ENCODE measurements at places on chromosomes 3 and 15.

DNA sequence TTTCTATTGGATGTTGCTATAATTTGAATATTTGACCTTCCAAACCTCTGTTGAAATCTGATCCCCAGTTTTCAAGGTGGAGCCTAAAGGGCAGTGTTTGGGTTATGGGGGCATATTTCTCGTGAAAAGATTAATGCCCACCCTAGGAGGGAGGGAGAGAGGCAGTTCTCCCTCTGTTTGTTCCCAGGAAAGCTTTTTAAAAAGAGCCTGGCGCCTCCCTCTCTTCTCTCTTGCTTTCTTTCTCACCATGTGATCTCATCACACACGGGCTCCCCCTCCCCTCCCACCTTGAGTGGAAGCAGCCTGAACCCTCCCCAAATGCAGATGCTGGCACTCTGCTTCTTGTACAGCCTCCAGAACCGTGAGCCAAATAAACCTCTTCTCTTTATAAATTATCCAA, 12.4 kb upstream of the GABRA5 start:
- no peak for DNase-seq

- no peak for DNase-seq
Measured at GRCh38 chr3:15342945-15343344, 10.6 kb upstream of the SH3BP5 start.

GRCh38 chr3:165805946-165806561, 31.2 kb downstream of the BCHE start:
- DNase-seq = no peak

- DNase-seq = no peak
Measured at GRCh38 chr3:2526926-2527325, 428.3 kb downstream of the CNTN4 start.

DNA sequence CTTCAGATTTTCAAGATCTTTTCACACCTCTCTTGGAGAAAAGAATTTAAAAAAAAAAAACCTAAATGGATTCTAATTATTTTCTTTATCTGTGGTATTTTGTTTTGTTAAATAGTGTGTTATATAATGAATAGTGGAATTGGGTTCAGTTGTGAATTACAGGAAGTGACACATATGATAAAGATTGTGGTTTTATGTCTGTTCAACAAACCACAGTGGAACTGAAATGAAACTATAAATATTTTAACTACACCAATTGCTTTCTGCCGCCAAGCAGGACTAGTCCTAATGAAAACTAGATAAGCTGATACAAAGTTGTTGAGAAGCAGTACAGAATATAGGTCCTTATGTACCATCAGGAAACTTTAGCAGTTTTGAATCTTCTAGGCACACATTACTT, 121.6 kb downstream of the UBE2E2 start:
- no peak for DNase-seq

GRCh38 chr3:74410276-74410941, 204.1 kb downstream of the CNTN3 start:
- no peak for DNase-seq

DNA sequence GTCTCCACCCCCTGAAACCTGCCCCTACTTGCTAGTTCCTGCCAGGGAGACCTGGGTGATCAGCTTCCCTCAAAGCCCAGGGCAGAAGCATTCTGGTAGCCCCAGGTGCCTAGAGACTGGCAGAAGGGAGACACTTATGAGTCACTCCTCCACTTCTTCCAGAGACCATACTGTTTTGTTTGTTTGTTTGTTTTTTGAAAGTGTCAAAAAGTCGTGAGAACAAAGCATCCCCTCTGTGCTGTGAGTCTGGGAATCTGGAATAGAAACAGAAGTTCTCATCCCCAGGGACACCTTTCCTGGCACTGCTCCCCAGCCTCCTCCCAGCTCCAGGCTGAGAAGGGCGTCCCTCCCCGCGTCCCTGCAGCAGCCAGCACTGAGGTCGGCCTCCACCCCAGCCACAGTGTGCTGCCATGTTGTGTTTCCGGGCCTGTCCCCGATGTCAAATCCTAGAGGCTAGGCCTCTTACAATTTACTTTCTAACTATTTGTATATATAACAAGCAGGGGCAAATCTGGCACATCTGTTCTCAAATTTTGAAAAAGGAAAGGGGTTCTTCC, 573.0 kb downstream of the RBMS3 start:
- no peak for DNase-seq

- no peak for DNase-seq
Measured at GRCh38 chr15:35182841-35183479, 97.9 kb upstream of the NANOGP8 start.

- no peak for DNase-seq
Measured at GRCh38 chr3:97970956-97971620, 1.1 kb downstream of the RIOX2 start.

- DNase-seq = no peak
Measured at GRCh38 chr3:10911350-10912002, 81.1 kb upstream of the SLC6A1 start.

DNA sequence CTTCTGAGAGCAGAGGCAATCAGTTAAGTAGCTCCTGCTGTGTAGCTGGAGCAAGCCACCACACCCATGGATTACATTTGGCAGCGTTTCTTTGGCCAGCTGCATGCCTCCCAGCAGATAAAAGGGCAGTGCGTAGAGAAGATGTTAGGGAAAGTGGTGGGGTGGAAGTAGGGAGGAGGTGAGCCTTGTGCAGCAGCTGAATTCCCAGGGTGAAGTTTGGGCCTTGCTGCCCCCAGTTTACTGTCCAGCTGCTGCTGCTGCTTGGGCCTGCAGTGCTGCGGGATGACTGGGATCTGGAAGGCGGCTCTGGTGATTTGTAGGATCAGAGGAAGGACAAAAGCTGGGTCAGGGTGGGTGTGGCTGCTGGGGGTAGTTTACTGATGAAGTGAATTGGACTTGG, 318.7 kb upstream of the C2CD4B start:
- no peak for DNase-seq

GRCh38 chr3:139427283-139428060, 38.0 kb upstream of the COPB2 start:
- DNase-seq = peak; percentile 77

- no peak for DNase-seq
Measured at GRCh38 chr3:149476225-149476624, 1.7 kb downstream of the TM4SF4 start.

- DNase-seq = no peak
Measured at GRCh38 chr15:76209942-76210341, 101.3 kb downstream of the ETFA start.

Data from NCI-H2029 (cell line).